ENCODE measurements at places on chromosomes 7 and 10.
A peak's percentile ranks its signal among the peaks of the same experiment; 100 is the strongest.

GRCh38 chr10:128579280-128579865 lies 453.1 kb upstream of the MKI67 start:
- DNase-seq, result no peak

GRCh38 chr10:35464825-35465456 lies 128.6 kb downstream of the CCNY start:
- DNase-seq, result no peak

DNA sequence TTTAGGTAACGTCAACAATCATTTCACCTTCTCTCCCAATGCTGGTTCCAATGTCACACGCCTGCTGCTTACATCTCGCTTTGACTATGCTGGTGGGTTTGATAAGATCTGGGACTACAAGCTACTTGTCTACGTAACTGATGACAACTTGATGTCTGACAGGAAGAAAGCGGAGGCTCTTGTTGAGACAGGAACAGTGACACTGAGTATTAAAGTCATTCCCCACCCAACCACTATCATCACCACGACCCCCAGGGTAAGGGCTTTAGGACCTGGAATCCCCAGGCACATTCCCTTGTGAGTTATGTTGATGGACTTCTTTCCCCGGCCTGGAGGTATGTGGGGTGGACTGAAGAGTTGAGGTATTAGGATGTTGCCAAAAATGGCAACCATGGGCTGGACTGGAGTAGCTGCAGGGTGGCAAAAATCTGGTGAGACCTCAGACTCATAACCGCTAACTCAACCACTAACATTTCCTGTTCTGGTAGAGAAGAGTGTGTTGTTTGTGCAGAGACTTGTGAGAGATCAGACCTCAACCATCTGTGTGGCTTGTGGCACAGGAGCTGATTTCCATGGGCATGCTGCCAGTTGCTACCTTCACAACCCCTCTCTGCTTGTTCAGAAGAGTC lies 59.2 kb downstream of the CDHR3 start:
- DNase-seq, result peak; percentile 45

DNA sequence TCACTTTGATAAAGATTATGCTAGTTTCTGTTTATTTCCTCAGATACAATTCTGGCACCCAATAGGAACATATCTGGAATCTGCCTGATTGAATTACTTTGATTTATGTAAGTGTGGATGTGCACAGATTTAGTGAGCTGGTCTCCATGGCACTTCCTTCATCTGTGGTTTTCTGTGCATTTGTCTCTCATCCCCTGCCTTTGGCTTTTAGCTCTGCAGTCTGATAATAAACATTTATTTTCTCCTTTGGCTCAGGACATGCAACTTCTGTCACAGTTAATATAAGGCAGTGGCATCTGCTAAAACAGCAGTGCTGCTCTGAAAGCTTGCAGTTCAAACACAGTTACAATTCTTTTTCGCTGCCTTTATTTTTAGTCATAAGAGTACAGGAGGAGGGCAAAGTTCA lies 273.7 kb upstream of the CHRM2 start:
- DNase-seq, result no peak

DNA sequence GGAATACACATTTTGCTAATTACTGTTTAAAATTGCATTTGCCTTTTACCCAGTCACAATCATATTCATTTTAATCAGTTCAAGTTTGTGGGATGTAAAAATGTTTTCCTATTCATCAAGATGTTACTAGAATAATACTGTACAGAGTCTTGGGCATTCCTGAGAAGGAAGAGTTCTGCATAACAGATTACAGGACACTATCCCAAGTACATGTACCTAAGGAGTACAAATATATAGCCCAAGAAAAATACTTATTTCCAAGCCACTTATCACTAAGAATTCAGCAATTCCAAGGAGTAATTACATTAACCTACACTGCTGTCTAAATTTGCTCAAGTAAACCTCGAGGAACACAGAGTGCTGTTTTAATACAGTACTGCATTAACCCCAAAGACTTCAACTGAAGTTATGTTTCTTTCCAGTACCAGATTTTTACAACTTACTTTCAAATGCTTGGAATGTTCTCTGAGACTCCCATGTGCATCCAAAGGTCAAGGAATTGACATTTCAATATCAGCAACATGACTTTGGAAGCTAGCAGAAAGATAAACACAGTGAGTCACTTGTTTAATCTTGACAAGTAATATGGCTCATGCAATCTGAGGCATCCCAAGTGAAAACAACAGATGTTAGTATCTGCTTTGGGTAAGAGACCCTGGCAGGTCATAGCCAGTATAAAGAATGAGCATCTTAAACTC lies 125.4 kb upstream of the BET1 start:
- DNase-seq, result no peak

- DNase-seq, result no peak
Observed at GRCh38 chr10:103444478-103444877, 7.7 kb downstream of the CALHM2 start.

- DNase-seq, result no peak
Observed at GRCh38 chr7:55140221-55140940, 121.6 kb downstream of the EGFR start.

DNA sequence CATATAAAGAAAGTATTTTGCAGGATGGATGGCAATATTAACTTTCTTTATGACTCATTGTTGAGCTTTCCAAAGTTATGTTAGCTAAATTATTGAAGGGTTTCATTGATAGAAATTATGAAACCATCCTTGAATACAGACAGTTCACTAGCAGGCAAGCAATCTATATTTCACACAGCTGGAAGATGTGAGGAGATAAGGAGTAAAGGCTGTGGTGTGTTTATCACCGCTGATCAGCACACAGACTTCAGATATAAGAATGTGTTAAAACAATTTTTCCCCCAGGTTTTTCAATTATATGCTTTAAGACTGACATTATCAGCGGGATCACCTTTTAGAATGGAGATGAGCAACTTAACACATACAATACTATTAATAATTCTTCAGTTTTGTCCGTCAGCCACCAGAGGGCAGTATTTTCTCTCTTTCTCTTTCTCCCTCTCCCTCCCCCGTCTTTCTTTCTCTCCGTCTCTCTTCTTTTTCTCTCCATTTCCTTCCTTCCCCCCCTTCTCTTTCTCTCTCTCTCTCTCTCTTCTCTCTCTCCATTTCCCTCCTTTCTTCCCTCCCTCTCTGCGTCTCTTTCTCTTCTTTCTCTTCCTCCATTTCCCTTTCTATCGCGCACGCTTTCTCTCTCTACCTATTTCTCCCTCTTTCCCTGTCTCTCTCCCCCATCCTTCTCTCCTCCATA lies 62.9 kb upstream of the FAM171A1 start:
- DNase-seq, result no peak

DNA sequence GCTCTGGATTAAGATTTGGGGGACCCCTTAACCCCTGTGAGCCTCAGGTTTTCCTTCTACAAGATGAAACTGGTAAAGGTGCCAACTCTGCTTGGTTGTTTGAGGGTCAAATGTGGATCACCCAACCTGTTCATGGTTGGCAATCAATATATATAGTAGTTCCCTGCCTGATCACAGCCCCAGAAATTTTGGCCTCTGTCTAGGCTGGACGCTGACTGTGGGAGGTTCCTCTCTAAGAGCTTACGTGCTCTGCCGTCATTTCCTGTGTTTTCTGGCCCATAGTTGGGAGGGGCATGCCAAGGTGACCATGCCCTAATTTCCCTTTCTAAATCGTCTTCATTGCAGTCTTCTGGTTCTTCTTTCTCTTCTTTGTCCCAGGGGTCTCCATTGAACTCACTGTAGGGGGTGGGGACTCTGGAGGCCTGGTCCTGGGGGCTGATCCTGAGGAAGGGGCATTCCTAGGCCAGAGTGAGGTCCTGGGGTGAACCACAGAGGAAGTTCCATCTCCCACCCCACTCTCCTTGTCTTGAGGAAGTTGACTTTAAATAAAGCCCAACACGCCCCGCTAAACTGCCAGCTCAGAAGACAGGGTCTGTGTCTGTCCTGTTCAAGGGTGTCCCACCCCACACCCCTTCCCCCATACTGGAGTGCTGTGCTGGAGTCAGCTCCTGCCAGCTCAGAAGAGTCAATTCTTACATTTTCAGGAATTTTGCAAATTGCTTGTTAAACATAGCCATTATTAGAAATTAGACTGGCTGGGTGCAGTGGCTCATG lies 98.9 kb upstream of the SDK1 start:
- DNase-seq, result no peak

- DNase-seq, result no peak
Observed at GRCh38 chr7:99219185-99219767, 11.4 kb upstream of the KPNA7 start.

DNA sequence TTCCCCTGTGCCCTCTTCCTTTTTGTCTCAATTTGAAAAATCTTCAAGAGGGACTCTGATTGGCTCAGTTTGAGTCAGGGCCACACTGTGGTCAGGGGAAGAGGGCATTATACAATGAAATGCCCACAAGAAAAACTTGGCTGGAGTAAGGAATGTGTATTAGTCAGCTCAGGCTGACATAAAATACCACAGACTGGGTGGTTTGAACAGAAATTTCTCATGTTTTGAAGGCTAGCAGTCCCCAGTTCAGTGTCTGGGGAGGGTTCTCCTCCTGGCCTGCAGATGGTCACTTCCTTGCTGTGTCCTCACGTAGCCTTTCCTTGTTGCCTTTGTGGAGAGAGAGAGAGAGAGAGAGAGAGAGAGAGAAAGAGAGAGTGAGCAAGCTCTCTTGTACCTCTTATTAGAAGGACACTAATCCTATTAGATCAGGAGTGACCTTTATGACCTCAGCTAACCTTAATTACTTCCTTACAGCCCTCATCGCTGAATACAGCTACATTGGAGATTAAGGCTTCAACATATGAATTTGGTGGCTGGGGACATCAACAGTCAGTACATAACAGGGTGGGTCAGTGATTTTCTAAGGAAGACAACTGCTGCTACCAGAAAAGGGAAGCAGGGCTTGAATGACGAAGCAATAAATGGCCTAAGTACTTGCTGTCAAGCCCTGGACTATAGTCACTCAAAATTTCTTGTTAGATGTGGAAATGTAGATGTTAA lies 25.8 kb upstream of the FAM13C start:
- DNase-seq, result no peak

DNA sequence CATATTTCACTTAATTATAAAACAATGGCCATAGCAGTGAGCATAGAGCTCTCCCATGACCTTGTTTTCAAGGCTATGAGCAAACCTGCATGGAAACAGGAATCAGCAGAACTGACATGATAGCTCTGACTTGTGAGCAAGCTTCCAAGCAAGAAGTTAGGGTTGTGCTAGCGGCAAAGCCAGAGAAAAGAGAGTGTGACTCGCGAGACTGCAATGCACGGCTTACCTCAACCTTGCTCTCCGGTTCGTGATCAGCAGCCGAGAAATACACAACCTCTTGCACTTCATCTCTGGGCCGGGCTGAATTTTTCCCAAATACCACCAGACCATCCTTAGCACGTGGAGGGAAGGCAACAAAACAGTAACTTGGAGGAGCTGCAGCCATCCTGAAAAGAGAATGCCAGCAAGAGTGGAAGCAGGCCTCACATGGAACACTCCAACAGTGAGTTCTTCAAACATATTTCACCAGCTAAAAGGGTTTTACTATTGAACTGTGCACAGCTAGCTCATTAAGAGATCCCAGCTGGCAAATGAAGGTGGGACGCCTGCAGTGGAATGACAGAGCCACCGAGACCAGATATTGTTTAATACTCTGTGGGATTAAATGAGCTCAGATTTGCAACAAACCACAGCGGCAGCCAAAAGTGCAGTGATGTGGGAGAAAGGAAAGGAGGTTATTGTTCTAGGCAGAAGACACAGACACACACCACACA lies 20.8 kb downstream of the SCRN1 start:
- DNase-seq, result no peak

Measured in stimulated activated CD4-positive, alpha-beta T cell treated with anti-CD3 and anti-CD28 coated beads, Interleukin-4, amount 100 ng/mL, for 48 hours (primary cell).